ENCODE measurements at places on chromosomes 5 and 9.

DNA sequence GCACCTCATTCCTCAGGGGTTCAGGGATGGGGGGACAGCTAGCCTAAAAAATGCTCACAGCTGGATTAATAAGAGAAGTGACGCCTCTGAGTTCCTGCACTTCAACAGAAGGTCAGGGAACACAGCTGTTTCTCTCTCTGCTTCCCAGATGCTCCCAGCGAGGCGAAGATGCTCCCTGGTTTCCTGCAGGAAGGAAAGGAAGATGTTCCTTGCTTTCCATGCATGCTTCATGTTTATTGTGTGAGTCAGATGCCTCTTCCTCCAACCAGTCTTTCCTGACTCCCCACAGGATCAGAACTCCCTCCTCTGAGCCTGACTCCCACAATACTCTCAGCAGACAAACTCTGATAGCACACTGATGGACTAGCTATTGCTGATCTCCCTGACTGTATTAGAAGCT lies 71.9 kb downstream of the MFAP3 start:
- no peak for DNase-seq

GRCh38 chr9:8668231-8668630 lies 868.7 kb upstream of the DMAC1 start:
- DNase-seq, result no peak

DNA sequence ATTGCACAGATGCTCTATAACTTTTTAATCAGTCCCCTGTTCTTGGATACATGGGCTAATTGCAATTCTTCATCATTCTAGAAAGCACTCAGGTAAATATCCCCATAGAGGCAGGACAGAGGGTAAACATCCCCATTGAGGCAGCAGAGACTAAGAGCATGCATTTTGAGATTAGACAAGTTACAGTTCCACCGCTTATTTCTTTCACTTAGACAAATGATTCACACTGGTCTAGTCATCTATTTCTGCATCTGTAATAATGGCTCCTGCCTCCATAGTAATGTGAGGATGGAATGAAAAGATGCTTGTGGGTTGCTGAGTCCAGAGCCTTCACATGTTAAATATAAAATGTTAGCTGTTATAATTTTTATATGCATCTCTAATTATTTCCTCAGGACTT lies 276.9 kb downstream of the ARHGAP26 start:
- DNase-seq, result no peak

DNA sequence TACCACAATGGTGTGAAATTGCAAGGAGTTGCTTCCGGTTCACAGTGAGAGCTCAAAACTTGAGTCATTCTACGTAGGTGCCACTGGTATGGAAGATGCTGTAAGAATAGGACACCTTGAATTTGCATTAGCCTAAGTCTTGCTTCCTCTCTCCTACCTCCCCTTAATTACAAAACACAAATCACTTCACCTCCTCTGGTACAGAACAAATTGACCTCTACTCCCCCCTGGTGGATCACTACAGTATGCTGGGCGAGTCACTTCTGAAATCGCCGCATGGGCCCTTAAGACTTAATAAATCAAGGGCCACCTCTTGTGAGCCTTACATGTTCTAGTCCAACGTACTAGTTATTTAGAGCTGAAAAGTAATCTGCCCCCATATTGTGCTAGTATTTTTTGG lies 145.3 kb upstream of the SMARCA2 start:
- no peak for DNase-seq

DNA sequence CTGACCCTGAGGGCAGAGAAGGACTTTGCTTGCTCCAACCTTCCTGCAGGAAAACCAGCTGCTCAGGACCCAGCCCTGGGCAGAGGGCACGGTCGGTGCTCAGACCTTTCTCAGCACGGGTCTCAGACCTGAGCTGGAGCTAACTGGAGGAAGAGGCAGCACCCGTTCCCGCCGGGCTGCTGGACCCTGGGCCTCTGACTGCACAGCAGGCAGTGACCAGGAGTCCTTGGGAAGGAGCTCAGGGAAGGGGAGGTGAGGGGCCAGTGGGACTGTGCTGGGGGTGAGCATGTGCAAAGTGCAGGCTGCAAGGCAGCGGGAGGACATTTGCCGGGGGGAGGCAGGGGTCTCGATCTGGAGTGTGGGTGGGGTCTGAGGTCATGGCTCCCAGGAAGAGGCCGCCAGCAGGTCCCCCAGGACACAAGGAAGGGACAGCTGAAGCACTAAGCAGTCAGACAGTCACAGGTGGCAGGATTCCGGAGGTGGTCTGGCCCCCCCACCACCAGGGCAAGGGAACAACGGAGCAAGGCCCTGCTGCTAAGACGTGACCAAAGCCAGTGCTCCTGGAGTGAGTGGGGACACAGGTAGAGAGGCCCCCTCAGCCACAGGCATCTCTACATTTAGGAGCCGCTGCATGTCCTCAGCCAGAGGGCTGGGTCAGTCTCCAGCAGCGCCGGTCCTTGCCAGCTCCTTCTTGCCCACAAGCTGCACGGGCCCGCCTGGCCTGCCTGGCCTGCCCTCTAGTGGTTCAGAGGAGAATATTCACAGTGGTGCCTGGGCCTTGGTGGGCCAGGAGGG lies 4.8 kb upstream of the DPM2 start:
- no peak for DNase-seq

DNA sequence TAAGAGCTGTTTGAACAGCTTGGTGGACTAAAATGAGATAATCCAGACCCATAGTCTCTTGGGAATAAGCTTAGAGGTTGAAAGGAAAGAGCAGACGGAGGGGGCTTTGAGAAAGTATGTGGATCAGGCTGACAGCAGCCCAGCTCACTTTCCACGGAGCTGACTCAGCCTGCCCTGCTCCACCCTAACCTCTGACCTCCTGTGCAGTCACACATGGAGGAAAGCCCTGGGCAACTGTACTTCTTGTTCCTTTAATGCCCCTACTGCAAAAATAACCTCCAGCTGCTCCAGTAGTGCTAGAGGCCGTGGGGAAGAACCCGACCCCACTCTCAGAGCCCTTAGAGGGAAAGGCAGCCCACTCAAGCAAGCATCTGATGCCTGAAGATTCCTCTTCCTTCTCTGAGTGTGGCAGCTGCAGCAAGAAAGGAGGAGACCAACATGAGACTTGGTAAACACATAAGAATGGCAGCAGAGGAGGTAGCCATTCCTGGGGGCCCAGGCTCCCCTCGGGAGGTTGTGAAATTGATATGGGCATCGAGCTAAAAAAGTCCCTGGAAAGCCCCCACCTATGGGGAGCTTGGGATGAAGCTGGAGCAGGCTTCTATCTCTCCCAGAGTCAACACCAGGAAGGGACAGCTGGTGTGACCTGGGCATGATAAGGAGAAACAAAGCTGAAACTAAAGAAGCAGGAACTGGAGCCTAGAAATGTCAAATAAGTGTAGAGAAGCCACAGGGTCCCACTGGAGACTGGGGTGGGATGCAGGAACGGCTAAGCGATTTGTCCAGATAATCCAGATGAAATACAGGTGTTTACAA lies 204.3 kb downstream of the PIK3R1 start:
- no peak for DNase-seq

DNA sequence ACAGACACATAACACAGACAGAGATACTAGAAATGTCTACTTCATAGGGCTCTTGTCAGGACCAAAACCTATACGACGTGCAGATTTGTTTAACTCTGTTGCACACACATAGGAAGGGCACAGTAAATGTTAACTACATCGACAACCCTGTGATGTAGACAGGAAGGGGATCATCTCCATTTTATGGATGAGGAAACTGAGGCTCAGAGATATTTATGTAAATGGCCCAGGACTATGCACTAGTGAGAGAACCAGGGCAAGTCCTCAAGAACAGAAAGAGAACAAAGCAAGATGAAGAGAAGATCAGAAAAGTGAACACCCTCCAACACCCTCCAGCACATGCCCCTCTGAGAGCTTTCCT lies 36.3 kb downstream of the PCDHAC2 start:
- no peak for DNase-seq

GRCh38 chr5:113057557-113057984 lies 81.0 kb downstream of the DCP2 start:
- DNase-seq, result no peak

- no peak for DNase-seq
Measured at GRCh38 chr5:148147415-148147814, 20.9 kb upstream of the SPINK14 start.

GRCh38 chr5:122429545-122430318 lies 117.7 kb downstream of the SNCAIP start:
- DNase-seq, result no peak

GRCh38 chr5:74105126-74105780 lies 479.3 kb downstream of the ARHGEF28 start:
- no peak for DNase-seq

DNA sequence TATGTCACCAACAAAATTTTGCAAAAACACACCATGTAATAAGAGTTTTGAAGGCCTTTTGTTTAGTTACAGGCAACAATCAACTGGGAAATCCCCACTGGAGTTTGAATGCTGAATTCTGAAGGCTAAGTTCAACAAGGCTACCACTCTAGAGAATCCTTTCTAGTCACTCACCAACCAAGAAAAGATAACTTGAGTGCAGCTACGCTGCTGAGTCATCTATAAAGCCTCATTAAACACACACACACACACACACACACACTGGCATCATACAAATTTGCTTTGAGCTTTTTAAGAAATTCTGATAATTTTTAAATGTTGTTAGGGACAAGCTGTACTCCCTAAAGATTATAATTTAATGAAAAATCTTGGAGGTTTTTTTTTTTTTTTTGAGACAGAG lies 219.6 kb downstream of the DENND1A start:
- DNase-seq, result no peak

GRCh38 chr9:81685763-81686613 lies 3.4 kb downstream of the TLE1 start:
- DNase-seq, result no peak

- DNase-seq, result no peak
Measured at GRCh38 chr5:16453609-16454008, 12.0 kb downstream of the ZNF622 start.

DNA sequence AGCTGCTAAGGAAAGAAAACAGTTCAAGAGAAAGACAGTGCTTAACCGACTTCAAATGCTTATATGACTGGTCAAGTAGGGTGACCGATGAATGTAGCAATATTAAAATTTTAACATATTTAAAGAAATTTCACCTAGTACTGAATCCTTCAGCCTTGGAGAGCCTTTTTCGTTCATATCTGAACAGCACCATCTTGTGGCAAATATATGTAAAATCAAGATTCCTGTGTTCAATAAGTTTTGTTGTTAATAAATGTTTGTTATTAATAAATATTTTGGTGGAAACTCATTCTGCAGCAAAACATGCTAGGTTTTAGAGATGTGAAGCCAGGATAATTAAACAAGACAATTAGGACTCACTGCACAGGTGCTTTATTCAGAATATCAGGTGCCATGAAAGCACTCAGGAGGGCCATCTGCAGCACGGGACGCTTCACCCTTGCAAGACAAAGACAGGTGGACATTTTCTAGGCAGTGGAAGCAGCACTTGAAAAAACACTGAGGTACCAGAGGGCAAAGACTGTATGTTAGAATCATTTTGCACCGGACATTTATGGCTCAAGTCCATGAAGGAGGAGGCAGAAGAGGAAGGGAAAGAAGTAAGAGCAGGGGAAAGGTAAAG lies 15.6 kb downstream of the TICAM2 start:
- DNase-seq, result no peak

DNA sequence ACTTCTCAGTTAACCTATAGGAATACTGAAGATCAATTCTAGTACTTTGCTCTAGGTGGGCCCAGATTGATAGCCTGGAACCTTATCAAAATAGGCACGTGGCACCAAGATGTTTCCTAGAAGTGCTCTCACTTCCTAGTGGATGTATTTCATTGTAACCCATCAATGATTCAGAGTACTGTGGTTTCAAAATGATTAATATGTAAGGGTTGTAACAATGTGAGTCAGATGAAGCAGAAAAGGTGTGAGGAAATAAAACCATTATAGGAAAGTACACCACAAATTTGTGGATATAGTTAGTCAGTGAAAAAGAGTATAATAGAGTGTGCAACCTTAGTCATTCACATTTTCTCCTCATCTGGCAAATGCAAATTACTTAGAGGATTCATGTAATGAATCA lies 177.3 kb upstream of the FST start:
- no peak for DNase-seq

- DNase-seq, result no peak
Measured at GRCh38 chr9:130766021-130766926, 68.8 kb upstream of the ABL1 start.

DNA sequence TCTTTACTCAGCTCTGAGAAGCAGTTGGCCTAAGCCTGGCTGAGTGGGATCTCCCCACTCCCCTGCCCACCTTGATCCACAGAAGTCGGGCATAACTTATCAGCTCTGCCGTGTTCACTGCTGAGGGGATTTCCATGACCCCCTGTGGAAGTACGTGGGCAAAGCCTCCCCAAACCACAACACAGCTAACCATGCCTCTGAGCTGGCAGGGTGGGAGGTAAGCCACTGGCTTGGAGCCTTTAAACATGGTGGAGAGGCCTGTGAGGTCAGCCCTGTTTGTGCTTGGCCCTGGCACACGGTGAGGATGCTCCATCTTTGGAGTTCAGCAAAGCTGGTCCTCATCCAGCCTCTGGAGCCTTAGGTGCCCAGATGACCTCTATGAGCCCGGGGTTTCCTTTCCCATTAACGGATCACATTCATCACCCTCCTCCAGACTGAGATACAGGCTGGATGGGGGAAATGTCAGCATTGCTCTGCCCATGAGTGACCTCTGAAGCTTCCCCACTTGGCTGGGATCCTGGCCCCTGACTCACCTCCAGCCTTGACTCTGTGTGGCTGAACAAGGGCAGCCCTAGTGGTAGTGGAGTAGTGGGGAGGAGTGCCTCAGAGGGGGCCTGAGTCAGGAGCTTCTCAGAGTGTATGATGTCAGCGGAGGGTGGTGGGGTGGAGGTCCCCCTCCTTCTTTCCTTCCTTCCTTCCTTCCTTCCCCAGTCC lies 6.2 kb downstream of the PDLIM4 start:
- peak; percentile 80 for DNase-seq

GRCh38 chr5:14958188-14958587 lies 86.6 kb upstream of the ANKH start:
- no peak for DNase-seq

DNA sequence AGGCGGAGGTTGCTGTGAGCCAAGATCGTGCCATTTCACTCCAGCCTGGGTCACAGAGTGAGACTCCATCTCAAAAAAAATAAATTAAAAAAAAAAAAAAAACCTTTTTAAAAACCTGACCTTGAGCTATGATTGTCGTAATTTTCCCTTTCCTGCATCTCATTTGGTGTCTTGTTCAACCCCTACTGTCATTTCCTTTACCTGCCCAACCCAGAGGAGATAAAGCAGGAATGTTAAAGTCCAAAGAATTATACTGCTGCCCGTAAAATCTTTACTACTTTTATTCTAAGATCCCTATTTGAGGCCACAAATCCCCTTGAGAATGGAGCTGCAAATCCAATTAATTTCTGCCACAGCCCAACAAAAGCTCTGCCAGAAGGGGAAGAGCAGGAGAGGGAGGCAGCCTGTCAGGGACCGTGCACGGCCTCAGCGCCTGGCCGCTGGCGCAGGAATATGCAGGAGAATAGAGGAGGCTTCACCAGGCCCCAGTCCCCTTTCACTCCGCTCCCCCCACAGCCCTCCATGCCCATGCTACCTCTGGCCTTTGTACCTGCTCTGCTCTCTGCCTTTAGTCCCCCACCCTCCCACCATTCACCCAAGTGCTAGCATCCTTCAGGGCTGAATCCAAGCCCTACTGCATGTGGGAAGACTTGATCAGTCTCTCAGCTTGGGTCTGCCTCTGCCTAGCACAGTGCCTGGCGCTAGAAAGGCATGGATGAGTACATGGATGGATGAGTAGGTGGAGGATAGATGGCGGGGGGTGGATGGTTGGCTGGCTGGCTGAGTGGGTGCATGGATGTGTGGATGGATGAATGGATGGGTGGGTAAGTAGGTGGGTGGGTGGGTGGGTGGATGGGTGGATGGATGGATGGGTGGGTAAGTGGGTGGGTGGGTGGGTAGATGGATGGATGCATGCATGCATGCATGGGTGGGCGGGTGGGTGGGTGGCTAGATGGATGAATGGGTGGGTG lies 99.8 kb upstream of the SARDH start:
- no peak for DNase-seq

GRCh38 chr5:78903861-78904260 lies 81.2 kb downstream of the ARSB start:
- no peak for DNase-seq
